ENCODE measurements at places on chromosomes 1 and 21.
A peak's percentile ranks its signal among the peaks of the same experiment; 100 is the strongest.

DNA sequence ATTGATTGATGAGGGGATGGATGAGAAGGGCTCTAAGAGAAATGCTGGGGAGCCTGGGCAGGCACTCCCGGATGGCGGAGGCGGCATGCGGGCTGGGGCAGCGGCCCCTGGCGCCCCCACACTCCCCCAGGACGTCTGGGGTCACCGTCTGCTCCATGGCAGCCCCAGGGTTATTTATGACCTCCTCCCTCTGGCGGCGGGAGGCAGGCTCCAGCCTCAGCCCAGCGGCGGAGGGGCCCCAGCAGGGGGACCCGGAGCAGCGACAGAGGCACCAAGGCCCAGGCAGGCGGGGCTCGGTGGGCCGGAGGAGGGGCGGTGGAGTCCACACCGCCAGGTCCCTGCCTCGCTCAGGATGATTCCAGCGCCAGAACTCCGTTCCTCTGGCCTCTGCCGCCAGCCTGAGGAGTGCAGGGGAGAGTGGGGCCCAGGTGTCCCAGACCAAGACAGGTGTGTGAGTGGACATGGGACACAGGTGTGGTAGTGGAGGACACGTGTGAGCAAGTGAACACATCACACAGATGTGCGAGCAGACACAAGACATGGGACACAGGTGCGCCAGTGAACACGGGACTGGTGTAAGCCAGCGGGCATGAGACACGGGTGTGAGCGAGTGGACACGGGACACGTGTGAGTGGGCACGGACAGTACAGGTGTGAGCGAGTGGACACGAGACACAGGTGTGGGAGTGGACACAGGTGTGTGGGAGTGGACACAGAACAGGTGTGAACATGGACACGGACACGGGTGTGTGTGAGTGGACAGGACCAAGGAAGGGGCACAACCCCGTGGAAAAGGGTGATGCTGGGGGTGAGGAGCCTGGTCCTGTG is 2.5 kb upstream of the SAMD11 start:
- DNase-seq = no peak

DNA sequence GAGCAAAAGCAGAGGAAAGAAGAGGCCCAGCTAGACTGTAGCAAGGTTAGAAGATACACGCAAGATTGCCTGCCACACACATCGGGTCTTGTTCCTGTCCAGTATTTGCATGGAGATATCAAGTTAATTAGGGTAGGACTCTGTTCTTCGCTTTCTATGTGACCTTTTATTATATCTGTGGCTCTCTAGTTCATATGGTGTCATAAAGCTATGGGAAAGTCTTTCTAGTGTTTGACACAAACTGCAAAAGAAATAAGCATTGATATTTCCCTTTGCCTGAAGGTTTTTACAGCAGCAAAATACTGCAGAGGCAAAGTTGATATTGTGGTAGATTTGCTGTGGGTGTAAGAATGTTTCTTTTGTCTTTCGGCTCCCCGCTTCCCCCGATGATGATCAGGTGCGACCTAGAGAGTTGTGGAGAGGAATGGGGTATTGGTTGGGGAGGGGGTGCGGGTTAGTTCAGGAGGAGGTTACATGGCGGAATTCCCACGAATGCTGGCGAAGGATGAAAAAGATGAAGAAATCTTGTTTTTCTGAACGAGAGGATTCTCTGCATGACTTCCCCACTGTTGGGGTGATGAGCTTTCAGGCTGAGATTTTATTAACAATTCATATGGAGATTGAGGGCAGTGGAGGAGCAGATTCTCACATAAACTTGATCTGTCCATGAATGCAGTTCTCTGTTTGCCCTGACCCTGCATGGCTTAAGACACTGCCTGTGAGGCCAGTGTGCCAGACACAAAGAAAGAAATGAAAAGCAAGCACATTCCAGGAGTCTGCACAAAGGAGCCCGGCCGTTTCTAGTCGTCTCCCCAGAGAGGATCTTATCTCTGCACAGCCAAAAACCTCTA is 550.2 kb downstream of the USP25 start:
- peak; percentile 69 for DNase-seq

DNA sequence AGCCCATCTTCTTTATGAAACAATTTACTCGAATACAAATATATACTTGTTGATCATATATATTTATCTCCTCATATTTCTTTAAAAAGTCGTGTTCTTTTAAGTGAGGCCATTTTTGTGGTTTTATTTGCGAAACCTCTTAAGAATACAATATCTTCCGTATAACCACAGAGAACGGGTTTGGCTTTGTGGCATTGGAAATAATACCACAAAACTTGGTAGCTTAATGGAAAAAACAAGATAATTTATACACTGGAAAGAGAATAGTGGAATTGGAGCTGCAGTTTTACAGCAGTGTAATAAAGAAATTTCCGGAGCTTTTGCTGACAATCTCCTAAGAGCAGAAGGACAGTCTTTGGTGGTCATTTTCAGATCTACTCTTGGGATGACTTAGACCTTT is 29.4 kb downstream of the PTGFR start:
- DNase-seq = no peak

GRCh38 chr1:2135941-2136340 is 58.6 kb downstream of the FAAP20 start:
- no peak for DNase-seq

- DNase-seq = no peak
These were observed 63.8 kb downstream of the BCAR3 start for GRCh38 chr1:93617670-93618499.

GRCh38 chr1:62573675-62574074 is 23.6 kb upstream of the ANGPTL3 start:
- no peak for DNase-seq

GRCh38 chr21:42446531-42446930 is 42.8 kb downstream of the UBASH3A start:
- no peak for DNase-seq

DNA sequence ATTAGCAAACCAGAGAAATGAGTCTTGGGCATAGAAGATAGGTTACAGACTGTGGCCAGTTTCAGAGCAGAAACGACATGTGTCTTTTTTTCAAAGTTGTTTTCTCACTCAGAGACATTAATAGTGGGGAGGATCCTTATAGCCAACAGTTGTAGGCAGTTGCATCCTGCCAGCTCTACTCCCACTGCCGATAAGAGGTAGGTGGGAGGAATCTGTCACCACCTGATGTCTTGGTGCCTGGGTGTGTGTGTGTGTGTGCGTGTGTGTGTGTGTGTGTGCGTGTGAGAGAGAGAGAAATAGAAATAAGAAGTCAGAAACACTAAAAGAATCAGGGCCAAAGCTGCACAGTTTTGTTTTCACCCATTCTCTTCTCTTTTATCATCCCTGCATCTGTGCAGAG is 219.5 kb downstream of the ZP4 start:
- DNase-seq = no peak

DNA sequence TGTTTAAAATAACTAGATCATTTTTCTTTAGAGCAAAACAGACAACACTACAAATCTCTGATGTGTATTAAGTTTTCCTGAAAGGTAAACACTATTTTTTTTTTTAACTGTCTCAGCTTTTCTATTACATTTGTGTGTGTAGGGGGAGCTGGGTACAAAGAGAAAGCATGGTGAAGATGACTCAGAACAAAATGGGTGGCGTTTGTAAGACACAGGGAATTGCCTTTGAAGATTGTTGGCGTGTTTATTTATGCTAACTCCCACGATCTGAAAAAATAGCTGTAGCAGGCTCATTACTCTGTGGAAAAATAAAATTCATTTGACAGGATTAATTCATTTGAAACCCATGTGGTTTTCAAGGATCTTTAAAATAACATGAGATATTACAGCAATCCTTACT is 285.1 kb downstream of the RYR2 start:
- no peak for DNase-seq

DNA sequence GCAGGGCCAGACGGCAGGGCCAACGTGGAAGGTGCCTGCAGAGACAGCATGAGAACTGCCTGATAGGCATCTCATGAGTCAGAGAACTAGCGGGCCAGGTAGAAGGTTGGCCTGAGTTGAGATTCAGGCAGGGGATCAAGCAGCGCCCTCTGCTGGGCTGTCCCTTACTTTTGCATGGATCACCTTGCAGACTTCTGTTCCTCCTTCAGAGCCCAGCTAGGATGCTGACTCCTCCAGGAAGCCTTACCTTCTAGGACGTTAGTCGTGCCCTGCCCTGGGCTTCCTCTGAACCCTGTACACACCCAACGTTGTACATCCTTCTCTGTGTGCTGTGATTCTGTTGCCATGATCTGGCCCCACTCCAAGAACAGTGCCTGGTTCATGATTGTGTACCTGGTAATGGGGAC is 231.3 kb upstream of the VAMP3 start:
- DNase-seq = no peak

GRCh38 chr1:228094432-228095016 is 8.6 kb downstream of the C1orf35 start:
- DNase-seq = peak; percentile 39

DNA sequence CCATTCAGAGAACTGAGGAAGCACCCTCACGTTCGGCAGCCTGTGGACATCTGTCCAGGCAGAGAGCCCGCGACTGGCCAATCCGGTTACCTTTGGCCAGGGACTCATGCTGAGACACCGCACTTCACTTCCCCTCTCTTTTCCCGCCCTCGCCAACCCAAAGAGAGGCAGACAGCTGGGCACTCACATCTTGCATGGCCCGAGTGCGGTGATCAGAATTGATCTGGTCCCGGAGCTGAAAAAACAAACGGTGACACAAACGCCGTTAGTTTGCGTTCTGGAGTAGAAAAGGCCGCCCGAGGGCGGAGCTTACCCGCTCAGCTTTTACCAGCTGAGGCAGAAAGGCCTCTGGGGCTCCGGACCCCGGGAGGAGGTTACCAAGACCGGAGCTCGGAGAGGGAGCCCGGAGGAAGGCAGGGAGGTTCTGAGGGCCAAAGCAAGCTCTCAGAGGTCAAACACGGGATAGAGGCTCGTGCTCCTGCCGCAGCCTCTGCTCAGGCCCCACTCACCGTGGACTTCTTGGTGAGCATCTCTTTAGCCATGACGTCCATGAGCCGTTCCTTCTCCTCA is 376 bp downstream of the SF3A3 start:
- DNase-seq = no peak

GRCh38 chr21:31529406-31529805 is 130.1 kb upstream of the SOD1 start:
- DNase-seq = no peak

DNA sequence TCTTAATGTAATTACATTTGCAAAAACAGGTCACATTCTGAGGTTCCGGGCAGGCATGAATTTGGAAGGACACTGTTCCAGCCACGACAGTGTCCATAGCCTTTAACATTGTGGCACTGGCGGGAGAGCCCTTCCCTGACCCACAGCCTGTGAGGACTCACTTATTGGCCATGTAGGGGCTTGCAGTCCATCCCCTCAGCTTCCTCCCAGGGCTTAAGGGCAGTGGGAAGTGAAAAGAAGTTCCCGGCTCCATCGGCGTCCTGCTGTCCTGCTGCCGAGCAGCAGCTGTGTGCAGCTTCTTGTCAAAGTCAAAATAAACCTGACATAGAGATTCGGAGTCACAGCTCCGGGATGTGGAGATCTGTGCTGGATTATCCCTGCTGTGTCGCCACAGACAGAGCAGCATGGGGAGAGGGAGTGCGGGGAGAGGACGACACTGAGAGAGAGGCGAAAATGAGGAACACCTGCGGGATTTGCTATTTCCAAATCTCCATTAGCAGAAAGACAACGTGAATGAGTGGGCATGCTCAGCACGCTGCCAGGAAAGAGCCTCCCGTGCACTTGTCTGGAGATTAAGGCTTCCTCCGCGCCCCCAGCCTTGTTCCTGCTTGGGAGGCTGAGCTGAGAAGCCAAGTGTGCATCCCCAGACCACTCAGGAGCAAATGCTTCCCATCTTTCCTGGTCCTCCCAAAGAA is 260.3 kb downstream of the ASTN1 start:
- no peak for DNase-seq

- no peak for DNase-seq
These were observed 5.4 kb downstream of the PRMT6 start for GRCh38 chr1:107061886-107062285.

DNA sequence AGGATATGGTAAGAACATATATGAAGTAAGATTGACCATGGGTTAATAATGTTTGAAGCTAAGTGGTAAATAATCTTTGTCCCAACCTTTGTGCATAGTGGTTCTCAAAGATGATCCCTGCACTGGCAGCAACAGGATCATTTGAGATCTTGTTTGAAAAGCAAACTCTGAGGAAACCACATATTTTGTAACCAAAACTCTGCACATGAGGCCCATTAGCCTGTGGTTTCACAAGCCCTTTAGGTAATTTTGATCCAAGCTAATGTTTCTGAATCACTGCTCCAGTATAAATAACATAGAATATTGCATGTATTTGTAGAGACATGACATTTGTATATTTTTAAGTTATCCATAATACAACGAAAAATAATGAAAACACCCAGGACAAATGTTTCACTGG is 147.9 kb upstream of the RGS18 start:
- no peak for DNase-seq

- DNase-seq = no peak
These were observed 9.9 kb downstream of the TOR3A start for GRCh38 chr1:179091691-179092165.

- no peak for DNase-seq
These were observed at the start of gene TMOD4 for GRCh38 chr1:151175863-151176262. Gene TMOD4 (minus strand): TSS chr1:151175981. CDS start chr1:151174875, 1,106 bp downstream.

- no peak for DNase-seq
These were observed 61.8 kb upstream of the PTGFRN start for GRCh38 chr1:116847688-116848531.
